Stimulated activated CD4-positive, alpha-beta T cell treated with anti-CD3 and anti-CD28 coated beads, Interleukin-1b, Interleukin-23, amount 100 ng/mL, for 24 hours (primary cell): ENCODE measurements at places on chromosomes 1 and 21.

- no peak for DNase-seq
Measured at GRCh38 chr1:225694151-225694603, 41.3 kb upstream of the ENAH start.

- no peak for DNase-seq
Measured at GRCh38 chr21:42797522-42797921, 81.8 kb downstream of the WDR4 start.

DNA sequence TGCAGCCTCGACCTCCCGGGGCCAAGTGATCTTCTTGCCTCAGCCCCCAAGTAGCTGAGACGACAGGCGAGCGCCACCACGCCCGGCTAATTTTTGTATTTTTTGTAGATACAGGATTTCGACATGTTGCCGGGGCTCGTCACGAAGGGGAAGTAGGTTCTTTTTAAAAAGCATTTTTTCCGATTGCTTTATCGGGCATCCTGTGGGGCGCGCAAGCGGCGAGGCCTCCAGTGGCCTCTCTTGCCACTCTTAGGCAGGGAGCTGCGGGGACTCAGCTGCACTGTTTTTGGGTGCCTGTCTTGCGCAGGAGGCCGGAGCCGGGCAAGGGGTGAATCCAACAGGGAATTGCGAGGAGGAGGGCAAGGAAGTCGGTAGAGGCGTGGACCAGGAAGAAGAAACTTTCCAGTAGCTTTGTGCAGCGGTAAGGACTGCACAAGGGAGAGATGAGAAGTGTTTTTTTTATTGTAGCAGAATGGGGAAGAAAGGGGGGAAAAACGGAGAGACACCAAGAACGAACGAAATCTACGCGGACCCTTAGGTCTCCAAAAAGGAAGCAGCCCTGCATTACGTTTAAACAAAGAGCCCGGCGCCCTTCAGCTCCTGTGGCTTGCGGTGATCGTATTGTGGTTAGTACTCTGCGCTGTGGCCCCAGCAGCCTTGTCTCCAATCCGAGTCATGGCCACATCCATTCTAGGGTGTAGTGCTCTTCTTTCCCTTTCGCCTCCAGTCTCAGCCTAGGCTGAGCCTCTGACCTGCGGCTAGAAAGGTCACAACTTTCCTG, 164.8 kb downstream of the PPIAL4G start:
- DNase-seq: no peak

- DNase-seq: no peak
Measured at GRCh38 chr1:153610811-153611301, 2.1 kb downstream of the S100A16 start.

DNA sequence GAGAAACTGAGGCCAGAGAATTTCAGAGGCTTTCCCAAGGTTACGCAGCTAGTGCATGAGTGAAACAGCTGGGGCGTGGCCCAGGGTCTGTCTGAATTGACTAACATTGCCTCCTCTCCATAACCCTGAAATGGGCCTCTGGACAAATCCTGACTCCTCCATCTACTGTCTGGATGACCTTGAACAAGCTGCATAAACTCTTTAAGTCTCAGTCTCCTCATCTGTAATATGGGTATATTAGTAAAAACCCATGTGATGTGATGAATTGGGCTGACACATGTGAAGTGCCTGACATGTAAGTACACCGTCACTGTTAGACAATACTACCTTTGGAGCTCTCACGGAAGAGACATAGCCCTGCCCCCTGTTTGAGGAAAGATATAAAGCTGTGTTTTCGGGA, 12.3 kb upstream of the FGR start:
- DNase-seq: no peak

DNA sequence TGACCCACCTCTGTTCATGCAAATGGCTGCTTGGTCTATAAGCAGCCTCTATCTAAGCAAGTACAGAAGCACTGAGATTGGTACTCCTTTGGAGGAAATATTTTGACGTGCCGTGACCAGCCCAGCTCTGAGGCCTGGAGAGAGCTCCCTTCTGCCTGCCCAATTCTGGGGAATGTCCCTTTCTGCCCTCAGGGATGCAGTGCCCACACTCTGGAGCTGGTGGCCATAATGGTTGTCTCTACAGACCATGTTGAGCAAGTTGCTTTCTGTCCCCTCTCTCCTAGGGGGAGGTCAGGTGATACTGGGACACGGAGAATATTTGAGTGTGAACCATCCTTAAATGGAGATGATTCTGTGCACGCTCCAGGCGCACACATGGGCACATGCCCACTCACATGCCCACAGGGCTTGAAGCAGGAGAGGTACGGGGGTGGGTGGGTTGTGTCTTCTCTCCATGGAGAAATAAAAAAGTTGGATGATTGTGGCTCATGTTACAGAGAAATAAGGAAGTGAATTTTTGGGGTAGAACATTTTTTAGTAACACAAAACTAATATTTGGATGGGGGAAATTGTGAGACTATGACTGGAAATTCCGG, 13.9 kb upstream of the ALPL start:
- no peak for DNase-seq

GRCh38 chr1:10663678-10664035, 132.8 kb downstream of the CASZ1 start:
- no peak for DNase-seq

GRCh38 chr1:94247138-94248094, 10.0 kb upstream of the ARHGAP29 start:
- DNase-seq: peak; percentile 44

GRCh38 chr1:5312293-5312674, 657.9 kb downstream of the AJAP1 start:
- DNase-seq: no peak

DNA sequence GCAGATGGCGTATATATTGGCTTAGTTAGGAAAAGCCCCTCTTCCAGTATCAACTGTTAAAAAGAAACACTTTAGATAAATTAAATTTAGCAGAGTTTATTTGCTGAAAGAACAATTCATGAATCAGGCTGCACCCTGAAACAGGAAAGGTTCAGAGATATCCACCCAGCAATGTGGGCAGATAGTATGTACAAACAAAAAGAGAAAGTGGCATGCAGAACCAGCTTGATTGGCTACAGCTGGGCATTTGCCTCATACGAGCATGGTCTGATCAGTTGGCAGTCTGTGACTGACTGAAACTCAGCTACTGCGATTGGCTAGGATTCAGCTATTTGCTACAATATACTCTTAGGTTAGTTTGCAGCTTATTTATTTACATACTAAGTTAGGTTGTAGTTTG, 98.2 kb downstream of the ZC3H11B start:
- no peak for DNase-seq
